ENCODE measurements at places on chromosomes 5 and 9.

DNA sequence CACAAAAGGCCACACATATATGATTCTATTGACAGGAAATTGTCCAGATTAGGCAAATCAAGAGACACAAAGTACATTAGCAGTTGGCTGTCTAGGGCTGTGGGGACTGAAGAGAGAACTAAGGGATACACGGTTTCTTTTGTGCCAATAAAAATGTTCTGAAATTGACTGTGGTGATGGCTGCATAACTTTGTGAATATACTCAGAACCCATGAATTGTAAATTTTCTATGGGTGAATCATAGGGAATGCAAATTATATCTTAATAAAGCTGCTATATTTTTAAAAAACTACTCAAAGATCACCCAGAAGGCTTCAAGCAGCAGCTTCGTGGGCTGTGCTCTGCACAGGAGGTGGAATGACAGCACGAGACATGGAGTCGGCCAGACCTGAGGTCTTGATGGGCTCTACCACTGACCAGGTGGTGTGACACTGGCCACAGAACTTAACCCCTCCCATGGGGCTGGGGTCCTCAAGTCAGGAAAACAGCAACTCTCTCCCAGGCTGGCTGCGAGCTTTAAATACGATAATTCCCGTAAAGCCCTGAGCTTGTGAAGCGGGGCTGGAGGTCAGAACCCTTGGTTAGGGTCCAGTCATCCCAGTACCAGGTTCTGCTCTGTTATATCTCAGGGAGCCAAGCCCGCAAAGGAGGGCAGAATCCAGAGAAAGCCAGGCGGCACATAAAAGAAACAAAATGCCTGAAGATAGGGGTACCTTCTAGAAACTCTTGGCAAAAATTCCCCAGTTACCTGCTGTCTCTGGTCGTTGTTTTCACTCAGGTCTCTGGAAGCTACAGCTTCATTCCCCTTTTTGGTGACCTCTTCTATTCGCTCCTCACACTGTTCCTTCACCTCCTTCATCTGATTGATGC lies 59.1 kb downstream of the GOLM1 start:
- no peak for DNase-seq

DNA sequence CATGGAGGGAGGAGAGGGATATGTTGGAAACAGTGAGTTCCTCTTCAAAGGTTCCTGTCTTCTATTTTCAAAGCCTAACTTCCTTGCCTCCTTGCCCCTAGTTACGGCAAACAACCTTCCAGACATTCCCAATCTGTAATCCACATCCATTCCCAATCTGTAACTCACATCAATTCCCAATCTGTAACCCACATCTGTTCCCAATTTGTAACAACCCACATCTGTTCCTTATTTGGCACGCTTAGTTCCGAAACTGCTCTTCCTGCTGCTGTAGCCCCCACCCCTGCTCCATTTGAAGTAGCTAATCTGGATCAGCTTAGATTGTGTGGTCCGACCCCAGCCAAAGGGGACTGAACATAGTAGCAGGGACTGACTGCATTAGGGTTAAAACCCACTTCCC lies 23.9 kb upstream of the IDNK start:
- no peak for DNase-seq

DNA sequence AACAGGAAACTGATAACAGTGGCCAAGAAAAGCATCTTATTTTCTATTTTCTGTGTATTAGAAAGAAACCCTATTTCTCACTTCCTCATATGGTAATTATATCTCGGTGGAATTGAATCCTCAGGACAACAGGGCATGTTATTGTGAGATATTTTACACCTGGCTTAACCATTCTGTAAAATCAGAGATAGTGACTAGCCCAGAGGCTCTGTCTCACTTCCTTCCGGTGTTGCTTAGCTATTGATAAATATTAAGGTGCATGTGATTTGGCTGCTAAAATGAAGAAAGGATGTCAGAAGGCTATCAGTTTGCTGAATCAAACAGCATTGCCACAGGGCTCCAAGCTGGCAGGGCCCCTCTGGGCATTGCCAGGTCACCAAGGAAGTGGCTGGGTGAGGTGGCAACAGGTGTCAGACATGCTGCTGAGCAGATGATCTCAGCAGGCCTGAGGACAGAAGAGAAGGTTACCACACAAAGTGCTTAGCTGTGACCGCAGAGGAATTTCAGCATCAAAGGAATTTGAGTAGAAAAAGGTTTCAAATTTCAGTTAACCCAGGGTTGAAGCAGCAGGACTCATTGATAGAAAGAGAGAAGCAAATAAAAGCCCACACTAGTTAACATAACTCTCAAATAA lies 330.7 kb downstream of the PDE4D start:
- peak; percentile 56 for DNase-seq

GRCh38 chr5:58107704-58108103 lies 352.2 kb downstream of the PLK2 start:
- no peak for DNase-seq

- no peak for DNase-seq
Measured at GRCh38 chr9:119002491-119002890, 366.7 kb downstream of the BRINP1 start.

Measured in iPS-NIHi11 (cell line).